NCI-H187 treated with DMSO at 0.1 percent for 48 hours (cell line): ENCODE measurements at places on chromosomes 5 and 9.
A peak's percentile ranks its signal among the peaks of the same experiment; 100 is the strongest.

DNA sequence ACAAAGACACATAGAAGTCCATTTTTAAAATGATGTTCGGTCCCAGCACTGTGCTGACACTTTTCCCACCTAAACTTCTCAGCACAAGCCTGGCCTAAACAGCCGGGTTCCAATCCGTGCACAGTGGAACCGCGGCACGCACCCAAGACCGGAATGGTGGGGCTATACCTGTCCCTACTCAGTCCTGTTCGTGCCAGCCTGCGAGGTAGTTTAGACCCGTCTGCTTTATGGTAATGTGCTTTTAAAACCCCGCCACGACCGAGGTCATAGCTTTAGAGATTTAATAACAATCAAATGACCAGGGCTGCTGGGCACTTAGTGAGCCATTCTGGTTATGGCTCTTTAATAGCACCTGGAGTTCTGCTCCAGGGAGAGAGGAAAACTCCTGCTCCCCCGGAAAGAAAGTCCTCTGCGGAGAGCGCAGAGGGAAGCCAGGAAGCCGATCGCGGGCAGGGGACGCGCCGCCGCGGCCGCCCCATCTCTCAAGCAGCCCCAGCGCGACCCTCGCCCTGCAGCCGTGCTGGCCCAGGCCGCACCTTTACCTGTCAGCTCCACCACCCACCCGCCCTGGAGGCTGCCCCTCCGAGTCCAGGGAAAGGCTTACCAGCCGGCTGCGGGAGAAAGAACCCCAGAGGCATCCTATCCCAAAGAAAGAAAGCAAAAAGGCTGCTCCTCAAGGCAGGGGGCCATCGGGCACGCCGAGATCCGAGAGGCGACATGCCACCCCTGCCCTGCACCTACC, 511 bp downstream of the ARL15 start:
- DNase-seq, result no peak

GRCh38 chr9:36470643-36471290, 70.7 kb upstream of the RNF38 start:
- DNase-seq, result no peak

DNA sequence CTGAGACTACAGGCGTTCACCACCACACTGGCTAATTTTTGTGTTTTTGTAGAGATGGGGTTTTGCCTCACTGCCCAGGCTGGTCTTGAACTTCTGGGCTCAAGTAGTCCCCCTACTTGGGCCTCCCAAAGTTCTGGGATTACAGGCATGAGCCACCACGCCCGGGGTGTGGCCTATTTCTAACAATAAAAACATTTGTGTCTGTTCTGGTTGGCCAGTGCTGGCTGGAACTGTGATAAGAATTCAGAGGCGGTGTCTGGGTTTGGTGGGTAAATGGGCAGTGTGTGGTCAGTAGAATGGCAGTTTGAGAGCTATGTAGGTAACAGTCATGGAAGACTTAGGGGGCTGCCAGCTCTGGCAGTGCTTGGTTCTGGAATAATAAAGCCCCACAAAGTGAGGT, 46.9 kb upstream of the SYNPO start:
- no peak for DNase-seq

- DNase-seq, result no peak
Measured at GRCh38 chr9:11199335-11199734, 586.5 kb upstream of the PTPRD start.

- DNase-seq, result no peak
Measured at GRCh38 chr5:346229-346935, 24.9 kb downstream of the AHRR start.

GRCh38 chr9:104997536-104997935, 69.6 kb upstream of the ABCA1 start:
- DNase-seq, result no peak

DNA sequence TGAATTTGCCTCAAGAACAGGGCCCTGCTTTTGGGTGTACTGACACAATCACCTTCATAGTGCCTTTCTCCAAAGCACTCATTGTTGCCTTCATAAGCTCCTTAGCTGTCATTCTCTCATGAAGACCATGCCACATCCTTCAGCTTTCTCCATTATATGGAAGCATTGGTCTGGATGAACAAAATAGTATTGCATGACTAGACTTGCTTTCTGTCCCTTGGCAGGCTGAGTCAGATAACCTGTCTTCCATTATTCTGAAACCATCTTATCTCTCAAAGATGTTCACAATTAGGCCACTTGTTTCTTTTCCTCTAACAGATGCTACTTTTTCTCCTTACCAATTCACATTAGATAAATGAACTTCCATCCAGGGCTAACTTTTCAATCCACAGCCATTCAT, 297.9 kb downstream of the IRX1 start:
- no peak for DNase-seq

- no peak for DNase-seq
Measured at GRCh38 chr5:164002214-164002613, 496.8 kb downstream of the MAT2B start.

DNA sequence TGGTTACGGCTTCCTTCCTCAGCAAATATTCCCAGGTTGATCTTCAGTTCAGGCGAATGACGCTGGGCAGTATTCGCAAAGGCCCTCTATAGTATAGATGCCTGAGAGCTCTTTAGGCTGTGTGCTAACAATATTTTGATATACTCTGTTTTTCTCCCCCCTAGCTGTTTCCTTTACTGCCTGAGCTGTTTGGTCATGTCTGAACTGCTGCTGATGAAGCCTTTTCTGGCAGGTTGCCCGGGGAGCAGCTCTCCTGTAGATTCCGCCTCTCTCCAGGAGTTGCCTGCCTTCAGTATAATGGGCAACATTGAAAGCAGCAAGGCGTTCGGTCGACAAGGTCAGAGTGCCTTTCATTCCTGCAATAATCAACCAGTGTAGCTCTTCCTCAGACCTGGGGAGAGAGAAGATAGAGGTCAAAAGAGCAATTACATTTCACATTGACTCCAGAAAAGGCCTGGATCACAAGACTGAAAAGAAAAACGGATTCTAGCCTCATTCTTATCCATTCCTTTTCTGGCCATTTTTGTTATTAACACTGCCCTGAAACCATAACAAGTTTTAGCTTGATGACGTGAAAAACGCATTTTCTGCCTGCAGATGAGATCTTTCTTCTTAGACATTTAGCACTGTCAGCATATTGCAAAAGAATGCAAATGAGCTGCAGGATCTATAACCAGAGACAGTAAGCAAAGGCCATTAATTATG, 60.1 kb upstream of the ZNF608 start:
- DNase-seq, result peak; percentile 88

DNA sequence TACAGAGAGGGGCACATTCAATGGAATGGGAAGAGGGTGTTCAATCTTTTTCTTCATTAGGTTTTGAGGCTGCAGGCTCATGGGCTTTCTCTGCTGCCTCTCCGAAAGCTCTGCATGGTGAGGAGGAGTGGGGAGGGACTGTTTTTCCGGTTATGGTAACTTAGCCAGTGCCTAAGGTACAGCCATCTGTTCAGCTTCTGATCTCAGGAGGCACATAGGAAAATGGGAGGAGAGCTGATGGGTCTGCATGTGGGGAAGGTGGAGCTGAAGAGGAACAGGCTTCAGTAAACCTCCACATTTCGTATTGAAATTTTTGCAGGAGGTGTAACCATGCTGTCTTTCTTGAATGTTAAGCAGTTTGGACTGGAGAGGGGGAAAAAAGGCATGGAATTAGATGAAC, 1020.4 kb upstream of the WWC1 start:
- no peak for DNase-seq

DNA sequence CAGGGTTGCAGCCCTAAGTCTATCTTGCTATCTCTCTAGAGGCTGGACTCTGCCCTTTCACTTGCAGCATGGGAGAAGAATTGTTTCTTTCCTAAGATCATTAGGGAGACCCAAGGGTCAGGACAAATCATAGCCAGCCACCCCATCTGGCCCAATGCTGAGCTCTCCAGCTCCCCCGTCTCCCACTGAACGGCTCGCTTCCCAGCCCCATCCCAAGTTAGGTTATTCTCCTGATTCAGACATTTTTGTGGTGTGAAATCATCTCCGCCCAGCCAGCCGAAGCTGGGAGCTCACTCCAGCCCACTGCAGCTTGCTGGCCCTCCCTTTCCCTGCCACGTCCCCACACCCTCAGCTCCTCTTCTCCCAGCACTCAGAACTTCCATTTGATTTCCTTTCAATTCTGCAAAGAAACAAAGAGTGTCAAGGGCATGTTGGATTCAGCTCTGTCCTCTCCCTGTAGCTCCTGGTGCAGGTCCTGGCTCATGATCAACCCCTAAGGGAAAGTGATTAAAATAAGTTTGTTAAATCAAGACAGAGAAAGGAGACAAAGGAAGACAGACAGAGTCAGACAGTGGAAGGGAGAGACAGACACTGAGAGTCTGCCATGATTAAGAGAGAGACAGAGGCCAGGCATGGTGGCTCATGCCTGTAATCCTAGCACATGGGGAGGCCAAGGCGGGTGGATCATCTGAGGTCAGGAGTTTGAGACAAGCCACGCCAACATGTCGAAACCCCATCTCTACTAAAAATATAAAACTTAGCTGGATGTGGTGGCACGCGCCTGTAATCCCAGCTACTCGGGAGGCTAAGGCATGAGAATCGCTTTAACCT, 12.6 kb upstream of the SPARC start:
- DNase-seq, result no peak

GRCh38 chr5:65440456-65440855, 41.3 kb downstream of the ADAMTS6 start:
- no peak for DNase-seq

DNA sequence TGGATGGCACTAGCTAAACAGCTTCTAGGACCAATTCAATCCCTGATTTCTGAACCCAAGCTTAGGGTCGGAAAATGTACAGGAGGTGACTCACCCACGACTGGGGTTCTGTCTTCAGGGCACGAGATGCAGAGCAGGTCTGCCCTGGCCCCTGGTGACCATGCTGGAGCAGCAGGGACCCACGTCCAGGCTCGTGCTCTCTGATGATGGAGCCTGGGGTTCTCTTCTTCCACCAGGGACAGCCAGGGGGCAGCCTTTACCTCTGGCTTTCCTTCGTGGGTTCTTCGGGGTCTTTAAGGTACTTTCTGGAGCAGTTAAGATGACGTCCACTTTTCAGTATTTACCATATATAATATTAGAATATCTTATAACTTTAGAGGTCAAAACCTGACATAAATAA, 2.1 kb downstream of the CFAP77 start:
- DNase-seq, result no peak

DNA sequence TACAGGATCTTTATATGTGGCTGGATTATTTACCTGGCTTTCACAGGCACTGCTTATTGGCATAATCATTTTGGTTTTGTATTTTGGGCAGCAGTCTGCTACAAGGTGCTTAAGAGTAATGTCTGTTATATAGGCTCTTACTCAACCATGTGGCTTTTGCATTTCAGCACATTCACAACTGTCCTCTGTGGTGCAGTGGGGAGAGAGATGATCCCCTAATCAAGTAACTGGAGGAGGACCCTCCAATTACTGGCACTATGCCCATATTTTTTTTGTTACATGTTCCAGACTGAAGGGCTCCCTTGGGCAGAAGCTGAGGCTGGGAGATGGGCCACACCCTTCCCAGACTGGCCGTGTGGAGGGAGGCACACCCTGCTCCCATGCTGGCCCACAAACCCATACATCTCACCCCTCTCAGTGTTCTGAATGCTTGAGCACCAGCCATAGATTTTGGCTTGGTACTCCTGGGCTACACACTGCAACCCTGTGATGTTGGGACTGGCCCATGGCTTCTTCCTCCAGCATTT, 173.5 kb downstream of the FAM174A start:
- no peak for DNase-seq

DNA sequence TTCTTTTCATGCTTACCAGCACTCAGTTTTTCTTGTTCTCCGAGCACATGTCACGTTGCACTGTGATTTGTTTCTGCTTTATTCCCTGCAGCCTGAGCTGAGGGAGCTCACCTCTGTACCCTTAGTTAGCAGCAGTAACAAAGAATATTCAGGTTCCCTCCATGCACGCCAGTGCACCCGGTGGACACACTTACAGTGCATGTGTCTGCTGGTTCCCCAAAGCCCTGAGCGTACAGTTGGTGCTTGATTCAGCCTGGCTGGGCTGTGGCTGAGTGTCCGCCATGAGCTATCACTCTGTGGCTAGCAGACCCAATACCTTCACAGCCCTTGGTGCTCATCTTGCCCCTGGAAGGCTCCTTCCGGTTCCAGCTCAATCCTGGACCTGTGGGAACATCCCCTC, 93.5 kb downstream of the MVB12B start:
- DNase-seq, result no peak

DNA sequence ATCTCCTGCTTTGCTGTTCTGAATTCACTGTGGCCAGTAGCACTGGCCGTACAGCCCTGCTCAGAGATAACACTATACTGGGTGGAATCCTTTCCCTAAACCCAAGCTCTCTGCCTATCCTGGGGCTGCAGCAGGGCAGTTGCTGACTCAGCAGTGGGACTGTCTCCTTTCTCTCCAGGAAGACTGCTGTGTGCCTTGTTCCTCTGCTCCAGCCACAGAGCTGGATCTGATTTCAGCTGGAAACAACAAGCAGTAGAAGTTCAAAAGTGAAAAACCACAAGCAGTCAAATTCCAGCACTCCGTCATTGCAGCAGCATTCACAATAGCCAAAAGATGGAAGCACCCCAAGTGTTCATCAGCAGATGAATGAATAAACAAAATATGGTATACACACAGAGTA, 105.0 kb downstream of the FBXL7 start:
- DNase-seq, result no peak

- DNase-seq, result no peak
Measured at GRCh38 chr5:102715082-102715807, 39.9 kb upstream of the PAM start.

- no peak for DNase-seq
Measured at GRCh38 chr9:133384736-133385321, 8.7 kb downstream of the STKLD1 start.

DNA sequence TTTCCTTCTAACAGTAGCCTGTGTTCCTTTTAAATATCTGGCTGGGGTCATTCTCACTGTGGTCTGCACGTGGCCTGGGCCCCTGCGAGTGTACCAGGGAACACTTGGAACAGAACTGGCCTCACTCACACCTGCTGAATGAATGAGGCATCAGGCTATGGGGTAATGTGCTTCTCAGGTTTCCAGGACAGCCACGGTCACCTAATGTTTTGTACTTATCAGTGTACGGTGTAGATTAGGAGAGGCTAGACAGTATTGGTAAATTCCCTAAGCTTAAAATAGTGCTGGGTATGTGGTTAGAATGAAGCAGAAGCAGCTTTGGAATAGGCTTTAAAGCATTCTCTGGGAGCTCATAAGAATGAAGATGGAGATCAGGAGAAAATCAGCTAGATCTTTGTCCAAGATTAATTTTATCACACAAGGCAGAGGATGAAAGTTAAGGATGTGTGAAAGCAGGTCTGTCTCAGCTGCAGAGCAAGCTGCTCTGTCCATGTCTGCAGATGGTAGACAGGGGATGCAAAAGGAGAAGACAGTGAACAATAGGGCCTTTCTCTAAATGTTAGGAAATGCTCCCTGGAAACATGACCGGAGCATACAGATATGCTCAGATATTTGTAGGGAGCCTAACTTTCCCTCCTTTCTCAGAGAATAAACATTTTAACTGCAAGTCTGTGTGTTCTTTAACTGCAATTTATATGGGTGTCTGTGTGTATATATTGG, 267.5 kb downstream of the NR3C1 start:
- DNase-seq, result no peak
